ENCODE measurements at places on chromosomes 1 and 21.

GRCh38 chr1:116819081-116819480, 64.9 kb downstream of the CD2 start:
- no peak for DNase-seq

- DNase-seq, result no peak
Observed at GRCh38 chr1:173383351-173383750, 93.8 kb upstream of the PRDX6 start.

DNA sequence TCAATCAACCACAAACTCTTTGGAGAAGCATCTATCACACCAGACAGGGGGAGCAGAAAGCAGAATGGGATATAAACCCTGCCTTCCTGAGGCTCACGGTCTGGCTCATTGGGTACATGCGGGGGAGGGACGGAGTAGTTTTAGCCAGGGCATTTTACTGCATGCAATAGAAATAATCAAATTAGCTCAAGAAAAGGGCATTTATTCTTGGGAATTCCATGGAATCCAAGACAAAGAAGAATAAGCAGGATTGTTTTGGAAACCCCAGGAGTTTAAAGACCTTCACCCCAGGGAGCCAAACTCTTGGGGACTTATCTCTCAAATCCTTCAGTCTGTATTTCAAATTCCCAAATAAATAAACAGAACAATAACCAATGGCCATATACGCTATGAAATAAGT, 5.2 kb upstream of the KAZN start:
- DNase-seq, result no peak

DNA sequence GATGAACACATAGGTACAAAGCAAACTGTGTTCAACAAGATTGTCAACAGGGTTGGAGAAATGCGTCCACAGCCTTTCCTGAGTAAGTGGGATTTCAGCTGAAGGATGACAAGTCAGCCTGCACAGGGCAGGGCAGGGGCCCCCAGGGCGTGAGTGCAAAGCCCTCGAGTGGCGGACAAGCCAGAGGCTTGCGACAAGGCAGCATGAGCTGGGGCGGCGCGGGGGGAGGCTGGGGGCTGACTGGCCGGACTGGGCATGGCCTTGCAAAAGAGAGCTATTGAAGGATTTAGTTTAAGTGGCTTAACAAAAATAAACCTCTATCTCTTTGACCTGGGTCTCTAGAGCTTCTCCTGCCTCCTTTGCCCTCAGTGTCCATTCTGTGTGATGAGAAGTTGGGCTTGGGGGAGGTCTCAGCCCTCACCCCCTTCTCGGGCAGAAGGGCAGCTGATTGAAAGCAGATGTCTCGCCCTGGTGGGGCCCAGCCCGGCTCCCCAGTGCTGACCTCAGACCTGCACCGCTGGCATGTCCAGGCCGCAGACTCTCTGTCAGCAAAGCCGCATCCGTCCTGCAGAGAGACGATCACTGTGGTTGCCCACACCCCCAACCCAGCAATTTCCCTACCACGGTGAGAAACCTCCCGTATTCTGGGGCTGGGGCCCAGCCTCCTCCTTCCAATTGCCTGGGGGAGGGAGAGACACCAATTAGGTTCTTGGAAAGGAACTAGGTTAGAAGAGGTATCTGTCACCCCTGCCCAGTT, 24.3 kb upstream of the EPS8L3 start:
- DNase-seq, result no peak

GRCh38 chr1:228463559-228464455, 23.4 kb upstream of the RNF187 start:
- DNase-seq, result no peak

- no peak for DNase-seq
Observed at GRCh38 chr1:114145504-114146151, 8.0 kb downstream of the SYT6 start.

- no peak for DNase-seq
Observed at GRCh38 chr1:228272331-228272791, 64.5 kb downstream of the OBSCN start.

- no peak for DNase-seq
Observed at GRCh38 chr21:15164678-15165303, 100.0 kb upstream of the NRIP1 start.

- DNase-seq, result no peak
Observed at GRCh38 chr1:161172349-161172748, 5.0 kb downstream of the B4GALT3 start.

DNA sequence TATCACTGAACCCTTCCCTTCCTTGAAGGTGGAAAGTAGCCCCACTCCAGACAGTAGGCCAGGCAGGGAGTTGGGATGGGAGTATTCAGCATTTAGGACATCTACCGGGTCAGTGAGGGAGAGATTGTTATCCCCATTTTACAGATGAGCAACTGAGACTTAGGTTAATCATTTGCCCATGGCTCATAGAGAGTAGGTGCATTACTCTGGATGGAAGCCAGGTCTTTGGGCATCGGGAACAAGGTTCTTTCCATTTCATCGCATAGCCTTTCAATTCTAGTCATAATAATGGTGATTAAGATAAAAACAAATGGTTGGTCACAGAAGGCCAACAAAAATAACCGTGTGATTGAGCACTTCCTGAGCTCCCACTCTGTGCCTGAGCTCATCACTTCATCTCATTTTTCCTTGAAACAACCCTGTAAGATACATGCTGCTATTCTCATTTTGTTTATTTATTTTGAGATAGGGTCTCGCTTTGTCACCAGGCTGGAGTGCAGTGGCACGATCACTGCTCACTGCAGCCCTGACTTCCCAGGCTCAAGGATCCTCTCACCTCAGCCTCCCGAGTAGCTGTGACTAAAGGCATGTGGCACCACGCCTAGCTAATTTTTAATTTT, 64.8 kb downstream of the NAV1 start:
- no peak for DNase-seq

DNA sequence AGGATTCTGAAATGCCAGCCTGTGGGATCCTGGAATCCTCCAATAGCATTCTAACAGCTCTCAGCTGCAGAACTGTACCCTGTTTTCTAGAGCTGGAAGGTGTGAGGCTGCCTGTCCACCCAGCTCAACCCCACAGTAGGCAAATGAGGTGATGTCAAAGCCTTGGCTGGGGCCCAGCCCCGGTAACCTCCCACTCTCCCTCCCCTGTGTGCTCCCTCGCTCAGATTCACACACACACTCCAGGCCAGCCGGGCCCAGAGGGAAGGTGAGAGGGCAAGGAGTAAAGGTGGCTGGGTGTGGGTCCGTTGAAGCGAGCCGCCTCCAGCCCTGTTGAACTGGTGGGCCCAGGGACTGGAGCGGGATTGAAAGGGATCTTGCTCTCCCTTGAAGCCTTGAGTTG, at the start of gene BSND:
BSND (plus strand) TSS at position 257 of the 400 bp plus-strand sequence. CDS start 254 bp downstream, outside the sequence.
- DNase-seq, result no peak

DNA sequence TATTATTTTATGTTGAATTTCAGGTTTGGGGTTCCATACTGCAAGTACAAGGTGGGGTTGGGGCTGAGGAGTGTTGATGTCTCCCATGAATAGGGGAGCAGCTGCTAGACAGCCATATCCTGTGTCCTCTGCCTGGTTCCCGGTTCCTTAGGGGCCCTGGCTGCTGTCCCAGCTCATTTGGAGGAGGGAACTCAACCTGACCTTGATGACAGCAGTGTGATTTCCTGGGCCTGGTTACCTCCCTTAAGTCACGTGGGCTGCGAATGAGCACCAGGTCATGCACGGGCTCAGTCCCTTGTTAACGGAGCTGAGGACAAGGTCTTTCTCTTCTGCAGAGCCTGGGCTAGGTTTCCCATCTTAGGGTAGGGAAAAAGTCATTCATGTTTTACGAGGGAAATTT, 85.1 kb downstream of the MTR start:
- DNase-seq, result no peak

GRCh38 chr1:233607252-233608119, 6.4 kb upstream of the KCNK1 start:
- DNase-seq, result no peak

DNA sequence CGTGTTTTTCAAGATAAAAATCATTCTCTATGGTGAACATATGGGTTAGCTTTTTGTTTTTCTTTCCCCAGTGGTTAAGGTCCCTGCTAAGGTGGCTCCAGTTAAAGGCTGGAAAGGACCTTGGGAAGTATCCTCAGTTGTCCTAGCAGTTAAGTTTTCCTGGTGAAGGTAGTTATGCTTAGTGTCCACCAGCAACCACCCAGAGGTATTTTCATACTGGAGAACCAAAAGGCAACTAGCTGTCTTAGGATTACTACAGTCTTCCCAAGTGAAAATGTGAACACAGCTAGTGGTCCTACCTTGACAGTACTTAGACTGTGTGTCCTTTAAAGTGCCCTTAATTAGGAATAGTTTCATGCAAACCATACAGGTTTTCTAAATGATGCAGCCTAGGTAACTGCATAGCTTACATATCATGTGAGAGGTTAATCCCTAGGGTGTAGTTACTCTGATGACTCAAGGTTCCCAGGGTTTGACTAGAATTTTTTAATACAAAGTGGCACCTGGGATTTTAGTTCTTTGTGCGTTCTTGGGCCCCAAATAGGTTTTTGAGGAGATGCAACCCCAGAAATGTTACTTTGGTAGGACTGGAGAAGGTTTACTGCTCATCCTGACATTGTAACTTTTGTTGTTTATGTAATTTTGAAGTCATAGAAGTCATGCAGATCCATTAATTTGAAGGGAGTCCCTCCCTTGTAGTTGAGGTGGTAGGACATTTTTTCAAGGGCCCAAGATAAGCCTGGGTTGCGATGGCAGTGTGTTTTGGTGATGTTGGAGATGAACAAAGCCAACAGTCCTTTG, 36.5 kb downstream of the YY1AP1 start:
- DNase-seq, result no peak

- peak; percentile 64 for DNase-seq
Observed at GRCh38 chr21:31354604-31355443, 10.8 kb upstream of the TIAM1 start.

- no peak for DNase-seq
Observed at GRCh38 chr1:53837646-53837923, 511 bp downstream of the NDC1 start.

- no peak for DNase-seq
Observed at GRCh38 chr1:93605812-93606512, 75.7 kb downstream of the BCAR3 start.

DNA sequence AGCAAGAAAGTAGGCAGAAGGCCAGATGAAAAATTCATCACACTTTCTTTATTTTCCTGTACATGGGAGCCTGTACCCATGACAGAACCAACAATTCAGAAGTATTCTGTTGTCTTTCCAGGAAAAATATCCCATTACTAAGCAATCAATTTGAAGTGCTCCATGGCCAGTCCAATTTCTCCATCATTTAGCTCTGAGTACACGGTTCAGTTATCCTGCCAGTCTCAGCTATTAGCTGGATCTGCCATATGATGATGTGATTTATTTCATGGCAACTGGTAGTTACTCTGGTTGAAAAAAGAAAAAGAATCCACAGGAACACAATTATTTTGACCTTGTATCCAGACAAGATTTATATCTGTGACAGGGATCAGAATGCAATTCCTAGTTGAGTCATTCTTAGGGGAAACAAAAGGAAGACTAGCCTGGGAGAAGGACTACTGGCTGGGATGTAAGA, 70.6 kb upstream of the GORAB start:
- DNase-seq, result no peak

DNA sequence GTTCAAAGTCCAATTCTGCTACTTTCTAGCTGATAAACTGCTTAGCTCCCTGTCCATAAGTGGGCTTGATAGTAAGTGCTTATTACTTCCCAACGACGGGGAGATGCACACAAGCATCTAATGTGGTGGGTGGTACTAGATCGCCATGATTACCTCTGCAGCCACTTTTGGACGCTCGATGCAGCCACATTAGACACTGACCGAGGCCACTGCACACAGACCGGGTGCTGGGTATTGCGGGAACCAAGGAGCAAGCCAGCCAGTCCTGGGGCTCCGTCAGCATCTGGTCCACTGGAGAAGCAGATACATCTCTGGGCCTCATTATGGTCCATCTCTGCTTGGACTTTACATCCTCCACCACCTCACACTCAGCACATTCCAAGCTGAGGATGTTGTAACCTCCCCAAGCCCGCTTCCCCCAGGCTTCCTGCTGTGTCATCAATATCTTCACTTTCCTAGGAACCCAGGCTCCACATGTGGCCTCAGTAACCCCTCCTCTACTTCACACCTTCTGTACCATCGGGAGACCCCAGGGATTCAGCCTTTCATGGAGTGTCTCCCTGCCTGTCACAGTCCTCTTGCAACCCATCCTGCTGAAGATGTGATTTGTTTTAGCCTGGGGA, 48.2 kb downstream of the RHOU start:
- no peak for DNase-seq

DNA sequence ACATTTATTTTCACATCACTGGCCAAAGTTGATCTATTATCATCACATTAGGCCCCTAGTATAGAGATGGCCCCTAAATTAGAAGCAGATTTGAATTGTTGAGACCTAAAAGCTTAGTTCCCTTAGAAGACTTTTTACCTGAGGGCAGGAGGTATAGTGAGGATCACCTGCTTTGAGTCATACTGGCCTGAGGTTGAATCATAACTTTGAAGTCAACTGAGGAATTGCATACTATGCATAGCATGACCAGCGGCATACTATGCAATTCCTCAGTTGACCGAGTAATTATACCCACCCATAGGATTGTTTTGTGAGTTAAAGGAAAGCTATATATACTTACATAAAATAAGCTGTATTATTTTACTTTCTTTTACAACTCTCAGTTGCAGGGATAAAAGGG, 50.3 kb upstream of the DPH5 start:
- DNase-seq, result no peak

- no peak for DNase-seq
Observed at GRCh38 chr1:9371391-9371935, 78.8 kb downstream of the SPSB1 start.

GRCh38 chr1:210367566-210367965, 38.9 kb downstream of the HHAT start:
- no peak for DNase-seq

DNA sequence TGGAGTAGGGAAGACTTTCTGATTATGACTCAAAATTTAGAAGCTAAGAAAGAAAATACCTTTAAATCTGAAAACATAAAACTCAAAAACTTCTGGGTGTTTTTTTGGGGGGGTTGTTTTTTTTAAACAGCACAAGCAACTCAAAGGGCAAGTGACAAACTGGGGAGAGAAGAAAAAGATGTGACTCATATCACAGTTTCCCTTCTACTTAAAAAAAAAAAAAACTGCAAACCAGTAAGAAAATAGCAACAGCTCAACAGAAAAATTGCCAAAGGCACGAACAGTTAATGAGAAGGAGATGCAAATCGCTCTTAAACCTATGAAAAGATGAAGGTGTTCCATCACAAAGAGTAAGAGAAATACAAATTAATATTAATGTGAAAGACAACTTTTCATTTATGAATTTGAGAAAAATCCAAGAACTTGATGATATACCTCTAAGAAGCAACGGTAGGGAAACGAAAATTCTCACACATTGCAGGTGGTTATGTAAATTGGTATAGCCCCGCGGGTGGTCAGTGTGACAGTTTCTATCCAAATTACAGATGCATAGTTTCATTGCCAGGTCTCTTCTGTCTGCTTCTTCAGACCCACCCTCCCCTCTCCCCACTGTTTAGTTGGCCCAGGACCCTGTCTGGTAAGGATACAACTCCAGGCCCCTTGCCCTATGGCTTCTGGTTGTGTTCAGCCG, 9.0 kb downstream of the IFNAR2 start:
- no peak for DNase-seq
